NCI-H510A treated with DMSO at 0.1 percent for 48 hours (cell line): ENCODE measurements at places on chromosomes 16 and 17.

- DNase-seq, result no peak
Measured at GRCh38 chr17:39556423-39556822, 51.3 kb downstream of the NEUROD2 start.

DNA sequence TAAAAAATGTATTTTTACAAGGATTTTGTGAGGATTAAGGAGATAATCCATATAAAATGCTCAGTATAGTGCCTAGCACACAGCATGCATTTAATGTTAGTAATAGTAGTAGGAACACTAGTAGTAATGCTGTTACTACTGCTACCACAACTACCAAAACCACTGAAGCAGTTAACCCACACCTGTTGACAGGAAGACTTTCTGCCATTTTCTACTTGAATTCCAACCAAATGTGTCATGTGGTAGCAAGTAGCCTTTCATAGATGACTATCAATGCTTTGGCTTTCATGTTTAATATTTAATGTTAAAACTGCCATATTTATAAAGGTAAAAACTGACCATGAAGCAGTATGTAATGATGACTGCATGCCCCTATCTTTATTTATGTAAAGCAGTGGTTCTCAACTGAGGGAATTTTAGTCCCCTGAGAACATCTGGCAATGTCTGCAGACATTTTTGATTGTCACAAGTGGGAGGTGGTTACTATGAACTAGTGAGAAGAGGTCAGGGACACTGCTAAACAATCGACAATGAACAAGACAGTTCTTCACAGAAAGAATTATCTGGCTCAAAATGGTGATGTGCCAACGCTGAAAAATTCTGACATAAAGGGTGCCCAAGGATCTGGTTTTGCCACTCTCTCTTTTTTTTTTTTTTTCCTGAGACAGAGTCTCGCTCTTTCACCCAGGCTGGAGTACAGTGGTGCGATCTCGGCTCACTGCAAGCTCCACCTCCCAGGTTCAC is 89.4 kb downstream of the ITFG1 start:
- DNase-seq, result no peak

GRCh38 chr17:77741109-77741508 is 217.4 kb upstream of the TNRC6C start:
- no peak for DNase-seq

DNA sequence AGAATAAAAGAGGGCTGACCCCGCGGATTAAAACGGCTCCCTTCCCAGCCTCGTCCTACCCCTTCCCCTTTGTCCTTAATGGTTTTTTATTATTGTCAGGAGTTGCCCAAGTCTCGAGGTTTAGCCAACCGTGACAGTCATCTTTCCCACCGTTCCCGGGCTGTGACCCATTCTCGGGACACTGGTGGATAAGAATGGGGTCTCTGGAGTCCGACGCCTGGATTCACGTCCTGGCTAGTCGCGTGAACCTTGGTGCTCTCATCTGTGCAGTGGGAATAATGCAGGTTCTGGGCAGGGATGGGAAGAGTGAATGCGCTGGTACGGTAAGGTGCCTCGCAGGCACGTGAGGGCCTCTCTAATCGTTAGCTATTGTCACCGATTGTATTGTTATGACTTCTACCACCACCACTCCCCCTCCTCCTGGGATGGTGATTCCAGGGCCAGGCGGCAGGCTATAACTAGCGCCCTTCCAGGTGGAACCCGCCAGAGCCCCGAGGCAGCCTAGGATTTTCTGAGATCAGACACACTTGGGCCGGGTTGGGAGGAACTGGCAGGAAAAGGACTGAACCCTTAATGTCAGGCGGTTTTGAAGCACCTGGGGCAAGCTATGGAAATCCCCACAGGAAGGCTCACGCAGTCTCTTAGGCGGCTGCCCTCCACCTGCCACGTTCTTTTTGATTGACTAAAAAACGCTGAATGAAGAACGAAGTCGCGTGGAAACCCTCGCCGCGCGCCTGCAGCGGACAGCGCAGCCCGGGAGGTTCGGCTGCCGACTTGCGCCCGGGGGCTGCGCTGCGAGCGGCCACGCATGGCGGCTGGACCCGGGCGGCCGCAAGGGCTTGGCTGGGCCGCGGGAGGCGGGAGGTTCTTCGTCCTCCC is 2.7 kb downstream of the HS3ST3B1 start:
- DNase-seq, result no peak
